ENCODE measurements at places on chromosomes 3 and 15. TPM values are rescaled to one million over a fixed set of nuclear protein-coding genes. Genes with fewer than 3 reads are reported as not detected.

LRRC34 gene
- total RNA-seq: 1.2 TPM

DNA sequence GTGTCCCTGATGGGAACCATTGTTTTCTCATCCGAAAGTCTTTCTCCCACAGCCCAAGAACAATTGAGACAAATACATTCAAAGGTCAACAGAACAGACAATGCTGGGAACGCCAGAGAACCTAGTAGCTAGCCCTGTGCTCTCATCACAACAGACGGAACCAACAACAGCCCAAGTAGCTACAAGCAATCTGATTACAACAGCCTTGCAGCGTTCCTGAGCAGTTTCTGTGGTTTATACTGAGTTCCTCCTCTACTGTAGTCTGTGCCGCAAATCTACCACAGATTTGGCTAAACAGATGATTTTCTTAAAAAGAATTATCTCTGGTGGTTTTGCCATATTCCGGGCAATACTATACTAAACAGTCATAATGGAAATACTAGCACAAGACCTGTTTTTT, 435.6 kb downstream of the MECOM start:
- H3K4me3 ChIP-seq: no peak overlapping the region
- H3K36me3 ChIP-seq: no peaks in the 10 kb centered on the region
- H3K27me3 ChIP-seq: no peaks in the 10 kb centered on the region
- DNase-seq: no peak

- H3K27ac ChIP-seq: peak overlapping the region; percentile 31
- H3K36me3 ChIP-seq: no peaks in the 10 kb centered on the region
- no peak overlapping the region for H3K4me3 ChIP-seq
- DNase-seq: no peak
- no peaks in the 10 kb centered on the region for H3K27me3 ChIP-seq
- H3K4me1 ChIP-seq: peaks cover 16% of the 10 kb centered on the region
Measured at GRCh38 chr3:142886940-142887339, 1.9 kb downstream of the PCOLCE2 start.

GRCh38 chr15:66786708-66787488, 84.9 kb downstream of the SMAD6 start:
- H3K27me3 ChIP-seq: no peaks in the 10 kb centered on the region
- H3K36me3 ChIP-seq: no peaks in the 10 kb centered on the region
- H3K4me1 ChIP-seq: peaks cover 37% of the 10 kb centered on the region
- H3K4me3 ChIP-seq: no peak overlapping the region

DNA sequence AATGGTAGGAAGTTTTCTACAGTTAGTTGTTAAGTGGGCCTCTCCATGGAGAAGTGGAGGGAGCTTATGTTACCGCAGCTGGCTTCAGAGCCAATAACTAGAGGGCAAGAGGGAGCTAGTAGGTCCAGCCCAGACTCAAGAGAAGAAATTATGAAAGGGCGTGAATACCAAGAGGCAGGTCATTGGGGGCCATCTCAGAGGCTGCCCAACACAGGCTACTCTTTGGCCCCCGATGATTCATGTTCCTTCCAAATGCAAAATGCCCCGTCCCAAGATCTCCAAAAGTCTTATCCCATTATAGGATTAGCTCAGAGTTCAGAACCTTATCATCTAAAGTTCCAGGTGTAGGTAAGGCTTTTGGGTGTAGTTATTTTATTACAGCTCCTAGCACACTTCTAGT, 94.5 kb downstream of the FNDC3B start:
- DNase-seq: no peak
- peak overlapping the region; percentile 97 for H3K27ac ChIP-seq
- H3K27me3 ChIP-seq: no peaks in the 10 kb centered on the region
- H3K4me1 ChIP-seq: peaks cover 89% of the 10 kb centered on the region
- H3K36me3 ChIP-seq: peaks cover 3% of the 10 kb centered on the region

Data from Panc1 (cell line).